ENCODE measurements at places on chromosomes 3 and 15. TPM values are rescaled to one million over a fixed set of nuclear protein-coding genes. Genes with fewer than 3 reads are reported as not detected.

DNA sequence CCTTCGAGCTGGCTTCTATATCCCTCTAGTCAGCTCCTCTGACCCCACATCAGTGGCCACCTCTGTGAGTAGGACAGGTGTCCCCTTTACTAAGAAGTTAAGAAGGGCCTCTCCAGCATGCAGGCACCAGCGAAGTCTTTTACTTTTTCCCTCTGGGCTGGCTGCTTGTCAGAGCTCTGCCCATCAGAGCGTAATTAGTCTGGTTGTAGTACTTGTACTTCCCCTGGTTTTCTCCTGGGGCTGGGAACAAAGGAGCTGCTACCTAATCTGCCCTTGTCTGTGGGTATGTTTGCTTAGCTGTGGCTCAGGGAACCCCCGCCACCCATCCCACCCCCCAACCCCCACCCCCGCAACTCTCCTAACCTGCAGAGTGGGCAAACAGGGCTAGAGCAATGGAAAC, 27.4 kb upstream of the ALPK3 start:
- H3K4me3 ChIP-seq = no peak overlapping the region
- no peaks in the 10 kb centered on the region for H3K27me3 ChIP-seq
- no peak for DNase-seq
- H3K4me1 ChIP-seq = peaks cover 36% of the 10 kb centered on the region

GRCh38 chr15:33378866-33379480, 68.2 kb downstream of the RYR3 start:
- no peak for DNase-seq
- peaks cover 2% of the 10 kb centered on the region for H3K27me3 ChIP-seq
- H3K4me1 ChIP-seq = no peaks in the 10 kb centered on the region
- H3K36me3 ChIP-seq = no peaks in the 10 kb centered on the region

- H3K4me1 ChIP-seq = peaks cover 5% of the 10 kb centered on the region
- H3K36me3 ChIP-seq = peaks cover 12% of the 10 kb centered on the region
- H3K27me3 ChIP-seq = no peaks in the 10 kb centered on the region
- H3K4me3 ChIP-seq = no peak overlapping the region
- H3K27ac ChIP-seq = peak overlapping the region; percentile 10
These were observed 22.6 kb upstream of the ANPEP start for GRCh38 chr15:89837134-89837829.

GRCh38 chr3:120274739-120275167, 10.3 kb downstream of the GPR156 start:
- H3K4me1 ChIP-seq = no peaks in the 10 kb centered on the region
- H3K27ac ChIP-seq = no peak overlapping the region
- H3K4me3 ChIP-seq = no peak overlapping the region
- no peak for DNase-seq
- no peaks in the 10 kb centered on the region for H3K36me3 ChIP-seq

DNA sequence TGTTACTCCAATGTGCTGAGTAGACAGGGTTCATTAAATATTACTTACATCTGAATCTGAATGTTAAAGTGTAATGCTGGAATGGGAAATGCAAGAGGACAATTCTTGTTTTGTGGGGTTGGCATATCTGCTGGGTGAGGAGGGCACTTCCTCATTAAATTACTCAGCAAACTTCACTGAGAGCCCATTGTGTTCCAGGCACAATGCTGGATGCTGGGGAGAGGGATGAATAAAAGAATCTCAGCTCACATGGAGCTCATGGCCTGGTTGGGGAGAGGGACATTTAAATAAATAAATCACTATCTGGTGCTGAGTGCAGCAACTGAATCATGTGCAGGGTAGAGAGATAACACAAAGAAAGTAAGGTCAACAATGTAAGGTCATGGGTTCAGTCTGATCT, 199.2 kb upstream of the CFAP20DC start:
- H3K4me3 ChIP-seq = no peak overlapping the region
- no peaks in the 10 kb centered on the region for H3K36me3 ChIP-seq
- H3K4me1 ChIP-seq = no peaks in the 10 kb centered on the region
- no peak overlapping the region for H3K27ac ChIP-seq
- no peak for DNase-seq

GRCh38 chr3:108947855-108948254, 5.8 kb downstream of the GUCA1C start:
- H3K27me3 ChIP-seq = peaks cover 15% of the 10 kb centered on the region
- H3K36me3 ChIP-seq = no peaks in the 10 kb centered on the region
- no peak overlapping the region for H3K27ac ChIP-seq
- no peaks in the 10 kb centered on the region for H3K4me1 ChIP-seq
- H3K4me3 ChIP-seq = no peak overlapping the region

DNA sequence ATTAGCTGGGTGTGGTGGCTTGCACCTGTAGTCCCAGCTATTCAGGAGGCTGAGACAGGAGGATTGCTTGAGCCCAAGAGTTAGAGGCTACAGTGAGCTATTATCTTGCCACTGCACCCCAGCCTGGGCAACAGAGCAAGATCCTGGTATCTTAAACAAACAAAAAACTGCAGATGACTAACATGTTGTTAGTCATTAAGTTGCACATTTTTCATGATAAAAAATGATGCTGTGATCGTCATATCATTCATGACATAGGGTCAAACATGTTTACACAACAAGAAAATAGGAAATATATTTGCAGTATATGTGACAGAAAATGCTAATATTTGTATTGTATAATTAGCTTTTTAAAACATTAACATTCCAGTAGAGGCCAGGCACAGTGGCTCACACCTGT, 20.2 kb upstream of the DAPK2 start:
- peaks cover 4% of the 10 kb centered on the region for H3K4me1 ChIP-seq
- DNase-seq = no peak
- no peaks in the 10 kb centered on the region for H3K27me3 ChIP-seq
- H3K27ac ChIP-seq = no peak overlapping the region
- H3K36me3 ChIP-seq = peaks cover 2% of the 10 kb centered on the region

- H3K4me1 ChIP-seq = peaks cover 50% of the 10 kb centered on the region
- no peaks in the 10 kb centered on the region for H3K36me3 ChIP-seq
- no peak overlapping the region for H3K27ac ChIP-seq
- H3K27me3 ChIP-seq = no peaks in the 10 kb centered on the region
- no peak overlapping the region for H3K4me3 ChIP-seq
- DNase-seq = no peak
These were observed 24.5 kb upstream of the ANKRD28 start for GRCh38 chr3:15822281-15822680.

GRCh38 chr3:104461431-104461830, 905.3 kb upstream of the ALCAM start:
- H3K4me3 ChIP-seq = no peak overlapping the region
- H3K27ac ChIP-seq = no peak overlapping the region
- no peaks in the 10 kb centered on the region for H3K4me1 ChIP-seq
- no peaks in the 10 kb centered on the region for H3K27me3 ChIP-seq
- H3K36me3 ChIP-seq = no peaks in the 10 kb centered on the region

GRCh38 chr3:113096188-113096892, 105.6 kb downstream of the GTPBP8 start:
- no peak overlapping the region for H3K4me3 ChIP-seq
- H3K36me3 ChIP-seq = peaks cover 1% of the 10 kb centered on the region
- no peak overlapping the region for H3K27ac ChIP-seq
- DNase-seq = no peak
- H3K27me3 ChIP-seq = no peaks in the 10 kb centered on the region

- H3K36me3 ChIP-seq = no peaks in the 10 kb centered on the region
- DNase-seq = no peak
- no peak overlapping the region for H3K27ac ChIP-seq
- no peak overlapping the region for H3K4me3 ChIP-seq
These were observed 25.8 kb upstream of the TGM5 start for GRCh38 chr15:43292375-43293078.

- H3K27me3 ChIP-seq = peaks cover 13% of the 10 kb centered on the region
- DNase-seq = no peak
- no peak overlapping the region for H3K27ac ChIP-seq
- H3K36me3 ChIP-seq = no peaks in the 10 kb centered on the region
- no peaks in the 10 kb centered on the region for H3K4me1 ChIP-seq
These were observed 104.9 kb upstream of the AGBL1 start for GRCh38 chr15:85974742-85975141.

DNA sequence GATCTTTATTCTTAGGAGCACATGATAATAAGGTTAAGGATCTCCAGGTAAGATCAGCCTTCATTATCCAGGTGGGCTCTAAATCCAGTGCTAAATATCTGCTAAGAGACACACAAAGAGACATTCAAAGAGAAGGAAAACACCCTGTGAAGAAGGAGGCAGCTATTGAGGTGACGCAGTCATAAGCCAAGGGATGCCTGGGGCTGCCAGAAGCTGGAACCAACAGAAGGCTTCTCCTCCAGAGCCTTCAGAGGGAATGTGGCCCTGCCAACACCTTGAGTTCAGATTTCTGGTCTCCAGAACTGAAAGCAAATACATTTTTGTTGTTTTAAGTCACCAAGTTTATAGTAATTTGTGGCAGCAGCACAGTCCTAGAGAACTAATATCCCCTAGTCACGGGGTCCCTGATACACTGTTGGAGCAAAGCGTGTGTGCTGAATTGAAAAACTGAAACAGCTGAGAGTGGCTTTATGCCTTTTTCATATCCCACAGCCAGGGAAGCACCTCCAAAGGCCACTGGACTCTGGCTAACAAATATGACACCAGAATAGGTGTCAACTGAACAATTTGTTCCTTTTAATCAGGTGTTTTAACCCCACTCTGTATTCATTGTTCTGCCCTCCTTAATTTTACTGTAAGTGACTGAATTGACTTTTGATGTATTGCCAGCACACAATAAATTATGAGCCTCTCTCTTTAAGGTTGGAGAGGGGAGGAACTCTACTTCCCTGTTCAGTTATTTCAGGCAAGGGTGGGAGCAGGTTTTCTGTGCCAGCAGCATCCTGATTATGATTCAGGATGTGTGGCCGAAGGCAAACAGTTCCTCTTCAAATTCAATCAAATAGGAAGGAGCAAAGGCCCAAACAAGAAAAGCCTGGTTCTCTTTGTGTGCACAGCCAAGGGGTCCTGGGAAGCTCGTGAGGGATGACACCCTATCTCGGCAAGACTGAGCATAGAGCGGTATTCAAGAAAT, 151.8 kb upstream of the HES1 start:
- H3K4me3 ChIP-seq = no peak overlapping the region
- H3K27ac ChIP-seq = no peak overlapping the region
- H3K36me3 ChIP-seq = no peaks in the 10 kb centered on the region
- peaks cover 10% of the 10 kb centered on the region for H3K27me3 ChIP-seq
- H3K4me1 ChIP-seq = no peaks in the 10 kb centered on the region

GRCh38 chr3:111963424-111963823, 15.4 kb upstream of the ABHD10 start:
- no peak for DNase-seq
- H3K36me3 ChIP-seq = no peaks in the 10 kb centered on the region
- no peaks in the 10 kb centered on the region for H3K27me3 ChIP-seq

- H3K4me1 ChIP-seq = no peaks in the 10 kb centered on the region
- H3K4me3 ChIP-seq = no peak overlapping the region
- H3K36me3 ChIP-seq = no peaks in the 10 kb centered on the region
- H3K27ac ChIP-seq = no peak overlapping the region
These were observed 92.1 kb downstream of the IGF2BP2 start for GRCh38 chr3:185732782-185733181.

- no peak overlapping the region for H3K27ac ChIP-seq
- no peaks in the 10 kb centered on the region for H3K36me3 ChIP-seq
- peaks cover 5% of the 10 kb centered on the region for H3K27me3 ChIP-seq
These were observed 16.6 kb downstream of the CCDC33 start for GRCh38 chr15:74252721-74253120.

The CDCP1 gene
- 0.36 TPM for total RNA-seq

The COL6A5 gene
- not detected for total RNA-seq

The SGO1 gene
- 26.5 TPM for total RNA-seq

The THOC7 gene
- 85.0 TPM for total RNA-seq

The PARP15 gene
- 14.0 TPM for total RNA-seq

The ZBED2 gene
- total RNA-seq = 226 TPM

All from activated CD8-positive, alpha-beta T cell treated with anti-CD3 and anti-CD28 coated beads for 36 hours (primary cell).